Thyroid gland (tissue), 4 donors: ENCODE measurements at places on chromosomes 3 and 15. TPM values are rescaled to one million over a fixed set of nuclear protein-coding genes. Genes with fewer than 3 reads are reported as not detected.

The KY gene
- 9.1 TPM for total RNA-seq

The EIF5A2 gene
- total RNA-seq = 4.3 TPM

DNA sequence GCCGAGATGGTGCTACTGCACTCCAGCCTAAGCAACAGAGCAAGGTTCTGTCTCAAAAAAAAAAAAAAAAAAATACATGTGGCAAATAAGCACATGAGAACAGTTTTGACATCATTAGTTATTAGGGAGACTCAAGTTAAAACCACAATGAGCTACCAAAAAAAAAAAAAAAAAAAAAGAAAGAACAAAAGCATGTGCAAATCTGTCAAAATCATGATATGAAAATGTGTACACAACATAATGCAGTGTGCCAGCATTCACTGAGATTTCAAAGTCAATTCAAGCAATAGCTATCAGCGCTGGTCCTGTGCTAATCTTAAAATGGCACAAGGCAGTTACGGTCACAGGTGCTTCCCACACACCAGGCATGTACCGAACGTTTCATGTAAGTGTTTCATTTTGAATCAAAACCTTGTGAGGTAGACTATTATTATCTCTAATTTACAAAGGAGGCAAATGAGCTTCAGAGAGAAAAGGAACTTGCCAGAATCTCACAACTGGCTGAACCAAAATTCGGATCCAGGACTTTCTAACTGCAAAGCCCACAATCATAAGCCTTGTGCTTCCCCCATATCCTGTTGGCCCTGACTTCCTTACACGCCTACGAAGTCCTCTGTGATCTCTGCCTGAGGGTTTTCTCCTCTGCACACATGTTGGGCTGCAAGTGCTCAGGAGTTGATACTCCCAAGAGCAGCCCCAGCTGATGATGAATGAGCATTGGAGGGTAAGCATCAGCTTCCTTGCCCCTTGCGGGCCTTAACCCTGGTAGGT, 200.1 kb upstream of the PROK2 start:
- no peak overlapping the region for H3K27ac ChIP-seq
- no peaks in the 10 kb centered on the region for H3K36me3 ChIP-seq
- no peak for DNase-seq

- no peak for DNase-seq
- H3K4me1 ChIP-seq = no peaks in the 10 kb centered on the region
- H3K27ac ChIP-seq = no peak overlapping the region
- no peaks in the 10 kb centered on the region for H3K36me3 ChIP-seq
Measured at GRCh38 chr3:177882124-177882648, 654.0 kb upstream of the KCNMB2 start.

DNA sequence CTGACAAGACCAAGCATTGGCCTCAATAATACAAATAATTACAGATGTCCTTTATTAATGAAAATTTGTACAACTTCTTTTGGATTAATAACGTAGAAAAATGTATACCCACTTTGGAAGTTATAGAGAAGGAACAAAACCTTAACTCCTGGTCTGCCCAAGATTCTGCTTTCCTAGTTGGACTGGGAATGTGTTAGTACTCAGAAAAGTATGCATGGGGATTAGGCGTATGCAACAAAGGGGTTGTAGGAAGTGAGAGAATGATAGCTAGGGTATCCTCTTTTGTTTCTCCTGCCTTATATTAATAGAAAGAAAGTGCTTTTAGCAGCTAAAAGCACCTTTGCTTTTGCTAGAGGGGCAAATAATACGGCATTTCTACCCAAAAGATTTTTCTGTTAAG, 116.2 kb upstream of the LRRFIP2 start:
- H3K36me3 ChIP-seq = peaks cover 7% of the 10 kb centered on the region
- H3K4me3 ChIP-seq = no peak overlapping the region
- DNase-seq = no peak
- H3K4me1 ChIP-seq = no peaks in the 10 kb centered on the region
- H3K27ac ChIP-seq = no peak overlapping the region

DNA sequence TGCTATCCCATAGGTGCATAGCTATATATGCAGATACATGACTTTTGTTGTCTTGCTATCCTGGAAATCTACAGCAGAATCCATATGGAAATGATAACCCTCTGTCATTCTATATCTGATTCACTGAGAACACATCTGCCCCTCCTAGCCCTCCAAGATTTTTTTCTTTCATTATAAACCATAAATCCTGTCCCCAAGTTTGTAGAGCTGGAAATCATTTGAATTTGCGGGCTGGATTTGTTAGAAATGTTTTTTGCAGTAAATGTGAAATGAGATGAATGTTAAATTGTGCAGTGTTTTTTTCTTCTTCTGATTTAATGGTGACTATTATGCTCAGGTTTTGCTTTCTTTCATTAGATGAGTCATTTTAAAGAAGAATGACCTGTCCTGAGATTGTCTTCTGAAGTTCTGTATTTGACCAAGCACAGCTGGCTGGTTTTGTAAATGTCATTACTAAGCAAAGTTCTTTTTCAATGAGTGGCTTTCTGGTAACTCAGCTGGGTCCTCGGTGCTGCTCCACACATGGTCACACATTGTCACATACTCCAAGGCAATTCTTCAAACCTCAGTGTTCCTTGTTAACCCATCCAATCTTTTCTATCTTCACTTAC, 25.3 kb upstream of the ABHD17C start:
- H3K4me3 ChIP-seq = no peak overlapping the region
- peak; percentile 38 for DNase-seq
- no peaks in the 10 kb centered on the region for H3K4me1 ChIP-seq

DNA sequence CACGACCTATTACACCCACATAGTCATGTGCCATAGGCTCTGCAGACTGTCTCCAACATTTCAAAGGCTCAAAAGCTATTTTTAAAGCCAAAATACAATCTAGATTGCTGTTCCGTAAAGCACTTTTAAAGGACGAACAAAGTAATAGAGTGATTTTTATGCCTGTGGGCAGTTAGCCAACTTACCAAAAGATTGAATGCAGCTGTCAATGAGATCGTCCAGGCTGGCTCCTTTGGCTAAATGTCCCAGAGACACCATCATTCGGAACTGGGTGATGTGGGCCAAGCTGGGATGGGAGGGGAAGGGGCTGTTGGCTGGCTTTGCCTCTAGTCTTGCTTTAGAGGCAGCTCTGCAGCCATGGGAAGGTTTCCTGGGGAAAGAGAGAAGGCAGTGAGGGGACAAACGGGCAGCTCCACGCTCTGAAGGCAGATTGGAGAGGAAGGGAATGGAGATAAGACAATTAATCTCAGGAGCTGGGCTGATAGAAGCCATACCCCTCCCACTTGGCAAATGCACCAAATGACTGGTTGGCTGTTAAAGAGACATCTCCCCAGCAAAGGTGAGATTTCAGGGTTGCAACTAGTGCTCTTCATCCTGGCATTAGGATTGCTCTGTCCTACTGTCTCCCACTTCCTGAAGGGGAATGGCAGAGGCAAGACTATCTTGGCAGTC, 4.8 kb downstream of the RASGRP1 start:
- no peak overlapping the region for H3K4me3 ChIP-seq
- DNase-seq = no peak
- no peak overlapping the region for H3K27ac ChIP-seq
- peaks cover 4% of the 10 kb centered on the region for H3K27me3 ChIP-seq
